ENCODE measurements at places on chromosomes 1 and 21. TPM values are rescaled to one million over a fixed set of nuclear protein-coding genes. Genes with fewer than 3 reads are reported as not detected.

Gene G0S2
- total RNA-seq, result 14.4 TPM

Gene FAM72C
- 1.5 TPM for total RNA-seq

Gene AMY1C
- not detected for total RNA-seq

Gene VHLL
- 0.09 TPM for total RNA-seq

Gene LRRC53
- total RNA-seq, result not detected

Gene HCRTR1
- 0.54 TPM for total RNA-seq

Gene OR10J1
- total RNA-seq, result not detected

Gene HORMAD1
- total RNA-seq, result not detected

Gene SLC6A17
- total RNA-seq, result not detected

Gene DIRAS3
- 0.75 TPM for total RNA-seq

Gene CFAP298
- 29.2 TPM for total RNA-seq

Gene FOXJ3
- total RNA-seq, result 15.1 TPM

Gene OR14I1
- total RNA-seq, result not detected

Gene C1orf116
- total RNA-seq, result not detected

All from endothelial cell of coronary artery (primary cell).